ENCODE measurements at places on chromosomes 6 and 20.

- H3K4me3 ChIP-seq = no peak overlapping the region
- H3K27me3 ChIP-seq = peaks cover 8% of the 10 kb centered on the region
- ATAC-seq = no peak
- H3K4me1 ChIP-seq = no peaks in the 10 kb centered on the region
- no peak overlapping the region for H3K27ac ChIP-seq
These were observed 62.9 kb upstream of the ADGRG6 start for GRCh38 chr6:142238881-142239280.

DNA sequence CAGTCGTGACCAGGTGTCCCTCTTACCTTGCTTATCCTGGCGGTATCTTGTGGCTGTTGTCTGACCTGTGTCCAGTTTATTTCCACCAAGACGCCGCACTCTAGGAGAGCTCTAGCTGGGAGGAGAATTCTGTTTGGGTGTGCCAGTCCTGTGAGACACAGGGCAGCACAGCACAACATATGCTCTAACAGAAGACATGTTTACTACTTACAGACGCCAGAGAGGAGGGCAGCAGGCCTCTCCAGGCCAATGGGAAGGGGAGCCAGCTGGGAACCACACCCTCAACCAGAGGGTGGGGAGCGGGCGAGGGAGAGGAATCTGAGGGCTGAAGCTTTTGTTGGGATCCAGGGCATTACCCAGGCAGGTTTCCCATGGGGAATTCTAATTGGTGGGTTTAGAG, 25.2 kb upstream of the FERMT1 start:
- H3K36me3 ChIP-seq = no peaks in the 10 kb centered on the region
- H3K27ac ChIP-seq = no peak overlapping the region
- no peaks in the 10 kb centered on the region for H3K4me1 ChIP-seq
- peaks cover 17% of the 10 kb centered on the region for H3K27me3 ChIP-seq
- no peak overlapping the region for H3K4me3 ChIP-seq

DNA sequence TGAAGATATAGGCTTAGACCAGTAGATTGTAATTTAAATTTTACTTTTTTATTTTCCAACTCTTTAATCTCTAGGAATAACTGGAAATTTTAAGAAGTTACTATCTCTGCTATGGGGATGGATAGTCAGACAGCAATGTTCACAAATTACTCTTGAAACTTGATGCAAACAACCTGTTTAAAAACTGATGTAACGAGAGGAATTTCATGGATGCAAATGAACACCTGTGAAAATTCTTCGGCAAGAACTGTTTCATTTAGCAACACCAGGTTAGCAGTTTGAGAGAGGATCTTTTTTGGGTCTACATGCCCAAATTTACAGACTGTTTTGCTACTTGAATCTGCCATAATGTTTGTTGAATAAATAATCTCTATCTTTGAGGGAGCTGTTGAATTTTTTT, 20.0 kb upstream of the RSPH3 start:
- peaks cover 28% of the 10 kb centered on the region for H3K4me1 ChIP-seq
- peaks cover 21% of the 10 kb centered on the region for H3K36me3 ChIP-seq
- no peaks in the 10 kb centered on the region for H3K27me3 ChIP-seq
- H3K27ac ChIP-seq = peak overlapping the region; percentile 82
- no peak for ATAC-seq

GRCh38 chr20:45157962-45158361, 16.7 kb upstream of the PI3 start:
- ATAC-seq = no peak
- H3K4me3 ChIP-seq = no peak overlapping the region
- H3K36me3 ChIP-seq = no peaks in the 10 kb centered on the region
- no peak overlapping the region for H3K27ac ChIP-seq
- peaks cover 54% of the 10 kb centered on the region for H3K27me3 ChIP-seq

DNA sequence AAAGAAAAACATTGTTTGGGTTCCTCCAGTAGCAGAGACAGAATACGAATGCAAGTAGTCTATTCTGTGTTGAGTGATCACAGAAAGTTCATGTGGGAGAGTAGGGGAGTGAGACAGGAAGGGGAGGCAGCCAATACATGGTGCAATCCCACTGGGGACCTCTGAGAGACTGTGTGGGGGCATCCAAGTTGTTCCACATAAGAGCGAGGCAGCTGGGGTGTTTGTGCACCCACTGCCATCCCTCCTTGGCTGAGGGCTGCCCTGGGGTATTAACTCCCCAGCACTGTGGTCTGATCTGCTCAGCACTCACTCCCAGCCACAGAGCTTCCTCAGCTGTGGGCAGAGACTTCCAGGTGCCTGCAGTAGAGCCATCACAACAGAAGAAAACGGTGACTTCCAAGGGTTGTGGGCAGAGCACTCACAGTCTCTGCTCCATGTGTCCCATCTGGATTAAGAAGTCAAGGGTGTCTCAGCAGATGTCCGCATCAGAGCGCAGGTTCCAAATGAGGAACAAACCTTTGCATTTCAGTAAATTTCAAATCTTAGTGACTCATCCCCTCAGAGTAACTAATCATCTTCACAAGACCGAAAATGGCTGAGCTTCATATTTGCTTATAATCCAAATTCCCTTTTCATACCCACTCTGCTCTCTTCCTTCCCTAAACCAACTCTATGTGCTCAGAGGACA, 101.9 kb upstream of the NAA20 start:
- ATAC-seq = no peak
- H3K27me3 ChIP-seq = peaks cover 4% of the 10 kb centered on the region
- no peak overlapping the region for H3K27ac ChIP-seq
- peaks cover 4% of the 10 kb centered on the region for H3K4me1 ChIP-seq

DNA sequence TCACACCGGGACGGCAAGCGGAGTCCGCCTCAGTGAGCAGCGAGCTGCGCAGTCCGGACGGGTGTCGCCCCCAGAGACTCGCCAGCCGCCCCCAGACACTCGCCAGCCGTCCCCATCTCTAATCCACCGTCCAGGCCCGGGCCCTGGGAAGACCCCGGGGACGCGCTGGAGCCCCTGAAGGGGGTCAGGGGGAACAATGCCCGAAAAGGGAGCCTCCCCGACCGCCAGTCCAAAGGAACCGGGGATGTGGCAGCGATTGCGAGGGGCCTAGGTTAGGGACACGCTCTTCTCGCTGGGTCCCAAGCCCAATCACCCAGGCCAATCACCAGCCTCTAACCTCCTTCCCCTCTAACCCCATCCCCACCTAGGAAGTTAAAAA, 33.1 kb downstream of the TFAP2A start:
- H3K36me3 ChIP-seq = peaks cover 18% of the 10 kb centered on the region
- no peak overlapping the region for H3K4me3 ChIP-seq
- no peak overlapping the region for H3K27ac ChIP-seq
- no peak for ATAC-seq

DNA sequence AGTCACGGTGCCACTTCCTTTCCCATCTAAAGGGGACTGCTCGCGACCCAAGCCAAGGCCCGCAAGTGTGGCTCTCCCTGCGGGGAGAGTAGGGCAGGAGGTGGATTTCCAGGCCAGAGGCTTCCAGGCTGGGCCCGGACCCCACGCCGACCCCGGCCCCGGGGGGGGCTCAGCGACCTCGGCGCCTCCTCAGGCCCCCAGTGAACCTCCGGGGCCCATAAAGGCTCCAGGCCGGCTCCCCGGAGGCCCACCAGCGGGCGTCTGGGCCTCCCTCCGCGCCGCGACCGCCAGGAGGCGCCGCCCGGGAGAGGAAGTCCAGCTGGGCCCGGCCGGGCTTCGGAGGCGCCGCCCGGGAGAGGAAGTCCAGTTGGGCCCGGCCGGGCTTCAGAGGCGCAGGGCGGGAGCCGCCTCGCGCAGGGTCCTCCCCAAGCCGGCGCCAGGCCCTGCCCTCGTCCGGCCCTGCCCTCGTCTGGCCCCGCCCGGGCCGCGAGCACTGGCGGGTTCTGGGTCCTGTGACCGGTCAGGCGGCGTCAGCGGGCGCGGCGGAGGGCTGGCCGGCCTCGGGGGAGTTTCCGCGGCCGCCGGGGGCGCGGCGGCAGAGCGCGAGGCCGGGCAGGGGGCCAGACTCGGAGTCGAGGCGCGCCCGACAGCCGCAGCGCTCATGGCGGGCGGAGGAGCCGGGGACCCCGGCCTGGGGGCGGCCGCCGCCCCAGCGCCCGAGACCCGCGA, at the start of gene RAB32:
TSS of gene RAB32 (plus strand) at position 623 of the 729 bp plus-strand sequence. CDS start at position 662, 39 bp downstream.
- H3K36me3 ChIP-seq = no peaks in the 10 kb centered on the region
- ATAC-seq = peak; percentile 77
- no peak within 1 kb of the TSS for H3K27ac ChIP-seq
- peak within 1 kb of the TSS; percentile 74 for H3K4me3 ChIP-seq

- no peaks in the 10 kb centered on the region for H3K36me3 ChIP-seq
- H3K4me1 ChIP-seq = no peaks in the 10 kb centered on the region
- H3K27me3 ChIP-seq = no peaks in the 10 kb centered on the region
These were observed 263.7 kb downstream of the BMP2 start for GRCh38 chr20:7031222-7031621.

DNA sequence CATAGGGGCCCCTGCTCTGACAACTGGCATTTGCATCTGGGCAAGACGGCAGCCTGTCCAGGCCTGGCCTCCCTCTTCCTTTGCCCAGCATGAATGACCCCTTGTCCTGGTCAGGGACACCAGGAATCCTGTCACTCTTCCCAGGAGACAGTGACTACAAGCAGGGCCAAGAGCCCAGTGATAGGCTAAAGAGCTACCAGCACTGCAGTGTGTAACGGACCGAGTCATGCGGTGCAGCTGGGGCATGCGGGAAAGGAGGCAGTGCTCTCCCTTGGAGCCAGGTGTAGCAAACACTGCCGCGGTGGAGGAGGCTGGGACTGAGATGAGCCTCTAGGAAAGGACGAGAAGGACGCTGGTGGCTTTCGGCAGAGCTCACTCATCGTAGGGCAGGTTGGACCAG, 38.7 kb upstream of the DSP start:
- H3K4me3 ChIP-seq = no peak overlapping the region
- no peaks in the 10 kb centered on the region for H3K4me1 ChIP-seq
- no peaks in the 10 kb centered on the region for H3K36me3 ChIP-seq
- peaks cover 23% of the 10 kb centered on the region for H3K27me3 ChIP-seq

DNA sequence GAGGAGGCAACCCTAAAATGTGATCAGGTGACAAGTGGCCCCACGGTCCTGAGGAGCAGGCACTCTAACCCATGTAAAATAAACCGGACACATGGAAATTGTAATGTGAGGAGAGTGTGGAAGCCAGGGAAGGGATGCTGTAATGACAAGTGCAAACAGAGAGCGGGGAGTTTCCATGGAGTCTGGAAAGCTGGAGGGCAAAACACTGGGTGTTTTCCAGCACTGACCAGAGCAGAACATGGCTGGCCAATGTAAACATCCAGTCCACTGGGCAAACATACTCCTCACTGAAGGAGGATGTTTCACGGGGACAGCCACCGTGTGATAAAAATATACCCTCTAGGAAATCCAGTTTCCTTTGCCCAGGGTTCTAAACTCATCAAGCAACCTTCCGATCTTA, 219.0 kb upstream of the JARID2 start:
- H3K4me3 ChIP-seq = no peak overlapping the region
- peaks cover 8% of the 10 kb centered on the region for H3K4me1 ChIP-seq
- no peaks in the 10 kb centered on the region for H3K27me3 ChIP-seq

- no peaks in the 10 kb centered on the region for H3K27me3 ChIP-seq
- ATAC-seq = no peak
- H3K36me3 ChIP-seq = peaks cover 32% of the 10 kb centered on the region
- H3K4me3 ChIP-seq = no peak overlapping the region
- H3K27ac ChIP-seq = no peak overlapping the region
These were observed 101.8 kb downstream of the PREP start for GRCh38 chr6:105301072-105301503.

GRCh38 chr6:21598674-21599023, 5.1 kb downstream of the SOX4 start:
- no peak overlapping the region for H3K27ac ChIP-seq
- peaks cover 8% of the 10 kb centered on the region for H3K4me1 ChIP-seq
- H3K4me3 ChIP-seq = no peak overlapping the region

GRCh38 chr20:15865553-15865952, 707.7 kb downstream of the KIF16B start:
- no peaks in the 10 kb centered on the region for H3K27me3 ChIP-seq
- ATAC-seq = no peak
- H3K36me3 ChIP-seq = no peaks in the 10 kb centered on the region

DNA sequence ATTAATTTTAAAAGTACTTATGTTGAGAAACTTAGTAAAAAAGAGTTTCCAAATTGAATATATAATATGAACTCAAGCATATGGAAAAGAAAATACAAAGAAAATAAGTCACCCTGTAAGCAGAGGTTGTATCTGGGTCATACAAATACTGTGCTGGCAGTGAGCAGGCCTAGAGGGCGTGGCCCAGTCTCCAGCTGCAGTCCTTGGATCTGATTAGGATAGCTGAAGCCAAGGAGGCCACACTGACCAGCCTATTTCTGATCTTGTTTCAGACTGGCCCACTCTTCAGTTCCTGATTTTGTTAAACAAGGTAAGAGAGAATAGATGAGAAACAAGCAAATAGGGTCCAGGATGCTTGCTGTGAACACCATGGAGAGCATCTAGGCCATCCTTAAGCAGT, 228.8 kb downstream of the EPM2A start:
- peaks cover 6% of the 10 kb centered on the region for H3K27me3 ChIP-seq
- no peak overlapping the region for H3K4me3 ChIP-seq
- no peak for ATAC-seq
- H3K4me1 ChIP-seq = no peaks in the 10 kb centered on the region

GRCh38 chr6:7047966-7048365, 59.8 kb upstream of the RREB1 start:
- ATAC-seq = no peak

DNA sequence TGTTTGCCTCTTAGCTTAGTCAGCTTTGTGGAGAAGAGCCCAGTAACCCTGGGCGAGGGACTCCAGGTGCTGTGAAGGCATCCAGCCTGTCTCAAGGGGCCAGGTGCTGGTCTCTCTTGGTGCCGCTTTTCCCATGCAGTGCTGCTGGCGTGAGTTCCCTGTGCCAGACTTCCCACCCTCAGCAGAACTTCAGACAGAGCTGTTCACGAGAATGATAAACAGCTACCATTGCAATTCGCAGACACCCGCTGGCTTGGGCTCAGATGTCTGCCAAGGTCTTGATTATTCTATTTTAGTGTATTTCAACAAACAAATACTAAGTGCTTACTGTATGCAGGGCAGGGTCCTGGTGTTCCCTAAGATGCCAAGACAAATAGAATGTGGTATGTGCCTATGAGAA, 57.7 kb downstream of the RNF217 start:
- H3K27me3 ChIP-seq = peaks cover 4% of the 10 kb centered on the region
- no peaks in the 10 kb centered on the region for H3K4me1 ChIP-seq
- no peak overlapping the region for H3K27ac ChIP-seq
- no peak overlapping the region for H3K4me3 ChIP-seq
- no peak for ATAC-seq

GRCh38 chr6:137494988-137495702, 951 bp upstream of the OLIG3 start:
- peaks cover 78% of the 10 kb centered on the region for H3K27me3 ChIP-seq
- no peak for ATAC-seq
- H3K36me3 ChIP-seq = peaks cover 27% of the 10 kb centered on the region
- H3K4me3 ChIP-seq = peak overlapping the region; percentile 71
- H3K27ac ChIP-seq = peak overlapping the region; percentile 56

- no peak overlapping the region for H3K4me3 ChIP-seq
- no peak overlapping the region for H3K27ac ChIP-seq
- ATAC-seq = no peak
These were observed 43.3 kb upstream of the ARMC2 start for GRCh38 chr6:108804956-108805355.

GRCh38 chr20:3080939-3081388, 3.6 kb downstream of the AVP start:
- H3K27me3 ChIP-seq = peaks cover 34% of the 10 kb centered on the region
- no peak overlapping the region for H3K4me3 ChIP-seq
- no peak for ATAC-seq
- H3K27ac ChIP-seq = no peak overlapping the region
- H3K4me1 ChIP-seq = peaks cover 4% of the 10 kb centered on the region

- H3K27ac ChIP-seq = peak overlapping the region; percentile 81
- peak; percentile 29 for ATAC-seq
- H3K36me3 ChIP-seq = peaks cover 5% of the 10 kb centered on the region
These were observed 11.4 kb upstream of the SNX9 start for GRCh38 chr6:157811476-157812173.

GRCh38 chr20:38725148-38725901, 1.0 kb downstream of the SLC32A1 start:
- H3K36me3 ChIP-seq = peaks cover 10% of the 10 kb centered on the region
- ATAC-seq = no peak
- peaks cover 25% of the 10 kb centered on the region for H3K4me1 ChIP-seq
- H3K27me3 ChIP-seq = peaks cover 81% of the 10 kb centered on the region
